ENCODE measurements at places on chromosomes 16 and 17.

GRCh38 chr16:88610909-88611812 lies 27.2 kb upstream of the IL17C start:
- no peak for DNase-seq

DNA sequence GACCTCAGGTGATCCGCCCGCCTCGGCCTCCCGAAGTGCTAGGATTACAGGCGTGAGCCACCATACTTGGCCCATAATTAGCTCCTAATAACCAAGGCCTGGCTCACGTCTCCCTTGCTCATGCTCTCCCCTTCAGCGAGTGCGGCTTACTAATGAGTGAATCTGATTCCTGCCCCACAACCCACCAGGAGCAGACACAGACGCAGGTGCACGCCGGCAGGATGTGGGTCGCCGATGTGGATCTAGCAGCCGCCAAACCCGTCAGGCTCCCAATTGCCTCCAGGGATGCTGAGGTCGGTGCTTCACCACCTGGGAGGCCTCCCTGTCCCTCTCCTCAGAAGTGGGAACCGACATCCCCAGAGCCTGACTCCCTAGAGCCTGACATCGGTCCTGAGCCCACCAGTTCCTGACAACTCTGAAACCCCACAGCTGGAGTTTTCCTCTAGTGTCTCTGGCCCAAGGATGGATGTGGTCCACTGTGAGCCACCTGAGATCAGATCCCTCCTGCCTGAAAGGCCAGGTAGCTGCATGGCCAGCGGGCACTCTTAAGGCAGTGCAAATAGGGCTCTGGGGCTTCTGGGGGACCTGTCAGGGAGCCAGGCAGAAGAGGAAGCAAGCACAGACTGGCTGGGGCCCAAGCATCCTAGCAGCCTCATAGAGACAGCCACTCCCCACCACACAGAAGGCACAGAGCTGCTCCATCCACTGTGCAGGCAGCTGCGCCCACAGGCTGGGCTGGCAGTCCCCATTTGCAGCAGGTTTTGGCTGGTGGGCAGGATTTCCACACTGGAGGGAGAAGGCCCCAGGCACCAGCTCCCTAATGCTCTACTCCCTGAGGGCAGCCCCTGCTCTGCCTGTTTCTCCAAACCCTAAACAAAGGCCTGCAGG lies 10.8 kb downstream of the EXOC7 start:
- no peak for DNase-seq

DNA sequence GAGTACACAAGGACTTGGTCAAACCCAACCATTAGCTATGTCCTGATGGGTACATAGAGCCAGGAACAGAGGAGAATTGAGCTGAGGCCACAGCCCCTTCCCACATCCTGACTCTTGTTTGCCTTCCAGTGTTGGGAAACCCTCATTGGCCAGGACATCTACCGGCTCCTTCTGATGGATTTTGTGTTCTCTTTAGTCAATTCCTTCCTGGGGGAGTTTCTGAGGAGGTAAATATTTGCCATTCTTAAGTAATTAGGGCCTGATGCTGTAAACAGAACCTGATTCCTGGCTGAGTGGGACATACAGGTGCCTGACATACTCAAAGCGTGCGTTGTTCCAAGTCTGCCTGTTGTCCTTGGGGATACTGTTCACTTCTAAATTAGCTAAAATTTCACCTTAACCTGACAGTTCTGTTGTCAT lies 42.6 kb downstream of the GDE1 start:
- no peak for DNase-seq

DNA sequence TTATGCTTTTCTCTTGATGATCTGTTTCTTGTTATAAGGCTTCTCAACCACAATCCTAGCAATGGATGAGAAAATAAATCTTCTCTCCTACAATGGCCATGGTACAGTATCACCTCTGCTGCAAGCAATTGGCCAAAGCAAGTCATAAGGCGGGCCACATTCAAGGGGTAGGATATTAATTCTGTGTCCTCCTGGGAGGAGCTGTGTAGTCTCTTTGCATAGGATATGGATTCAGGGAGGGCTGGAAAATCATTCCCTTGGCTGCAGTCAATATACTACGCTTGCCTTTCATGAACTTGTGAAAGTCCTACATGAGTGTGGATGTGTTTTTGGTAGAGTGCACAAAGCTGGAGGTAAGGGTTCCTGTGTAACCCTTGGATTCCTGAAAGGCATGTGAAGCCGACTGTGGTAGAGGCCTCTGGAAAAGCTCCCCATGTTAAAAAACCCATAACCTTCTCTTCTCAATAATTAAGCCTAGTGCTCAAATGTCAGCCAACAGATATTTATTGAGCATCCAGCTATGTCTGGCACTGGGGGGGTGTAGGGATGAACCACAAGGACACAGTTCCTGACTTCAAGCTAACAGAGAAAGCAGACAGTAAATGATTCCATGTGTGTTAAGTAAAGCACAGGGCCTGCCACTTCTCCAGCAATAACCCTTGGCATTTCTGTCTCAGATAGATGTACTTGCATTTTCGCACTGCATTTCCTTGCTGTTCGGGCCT lies 147.6 kb upstream of the HS3ST3A1 start:
- DNase-seq: no peak

DNA sequence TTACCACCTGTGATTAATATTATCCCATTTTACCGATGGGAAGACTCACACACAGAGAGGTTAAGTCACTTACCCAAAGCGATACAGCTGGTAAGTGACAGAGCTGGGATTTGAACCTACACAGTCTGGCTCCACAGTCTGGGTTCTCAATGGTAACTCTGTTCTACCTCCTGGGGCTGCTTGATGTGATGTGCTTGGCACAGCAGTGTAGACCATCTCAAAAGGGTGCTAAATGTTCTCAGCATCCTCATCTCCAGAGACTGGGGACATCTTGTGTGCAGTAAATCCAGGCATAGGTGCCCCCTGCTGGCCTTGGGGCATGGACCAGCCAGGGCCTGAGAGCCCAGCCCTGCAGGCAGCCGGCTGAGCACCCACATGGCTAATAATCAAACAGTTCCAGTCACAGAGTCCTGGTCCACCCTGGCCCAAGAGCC lies 15.4 kb upstream of the KATNB1 start:
- peak; percentile 13 for DNase-seq

DNA sequence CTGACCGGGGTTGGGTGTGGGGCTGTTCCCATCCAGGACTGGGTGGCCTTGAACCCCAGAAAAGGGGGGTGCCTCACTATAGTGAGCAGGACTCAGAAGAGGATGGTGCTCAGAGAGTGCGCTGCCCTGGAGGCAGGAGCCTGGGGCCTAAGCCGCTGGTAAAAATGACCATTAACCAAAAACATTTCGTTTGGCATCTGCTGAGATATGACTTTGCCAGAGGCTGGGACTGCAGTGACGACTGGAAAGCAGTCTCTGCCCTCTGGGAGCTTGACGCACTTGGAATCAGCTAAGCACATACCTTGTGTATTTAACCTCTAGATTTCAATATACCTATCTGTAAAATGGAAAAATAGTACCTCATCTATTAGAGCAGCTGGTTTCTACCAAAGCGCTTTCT lies 7.2 kb upstream of the CRHR1 start:
- DNase-seq: no peak

- DNase-seq: no peak
Measured at GRCh38 chr17:33292201-33292980, 704 bp downstream of the ASIC2 start.

- DNase-seq: no peak
Measured at GRCh38 chr17:8806926-8807550, 7.9 kb upstream of the MFSD6L start.

GRCh38 chr16:77596261-77596660 lies 126.1 kb upstream of the NUDT7 start:
- no peak for DNase-seq

- DNase-seq: no peak
Measured at GRCh38 chr16:2237102-2237482, 848 bp downstream of the DNASE1L2 start.

GRCh38 chr17:57260325-57261083 lies 4.2 kb downstream of the MSI2 start:
- no peak for DNase-seq

DNA sequence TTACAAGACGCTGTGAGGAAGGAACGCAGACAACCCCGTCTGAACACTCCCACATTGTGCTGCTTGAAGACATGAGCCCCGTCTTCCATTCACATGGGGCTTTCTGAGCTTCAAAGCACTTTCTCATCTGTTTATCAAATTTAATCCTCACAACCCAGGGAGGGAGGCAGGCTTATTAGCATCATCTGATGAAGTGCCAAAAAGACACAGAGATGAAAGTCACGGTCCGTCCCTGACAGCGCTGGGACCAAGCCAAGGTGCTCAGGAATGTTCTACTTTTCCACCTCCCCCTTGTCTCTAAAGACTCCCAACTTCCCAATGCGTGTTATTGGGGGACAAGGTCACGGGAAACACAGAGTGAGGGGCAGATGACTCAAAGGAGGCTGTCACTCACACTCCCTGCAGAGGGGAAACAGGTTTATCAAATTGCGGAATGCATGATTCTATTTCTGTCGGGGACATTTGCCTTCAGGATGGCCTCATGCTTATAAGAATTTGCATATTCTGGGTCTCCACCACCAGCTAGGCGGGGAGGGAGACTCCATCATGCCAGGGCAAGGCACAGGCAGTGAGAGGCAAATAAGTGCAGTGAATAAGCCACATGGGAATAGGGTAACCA lies 10.7 kb downstream of the XYLT1 start:
- no peak for DNase-seq

DNA sequence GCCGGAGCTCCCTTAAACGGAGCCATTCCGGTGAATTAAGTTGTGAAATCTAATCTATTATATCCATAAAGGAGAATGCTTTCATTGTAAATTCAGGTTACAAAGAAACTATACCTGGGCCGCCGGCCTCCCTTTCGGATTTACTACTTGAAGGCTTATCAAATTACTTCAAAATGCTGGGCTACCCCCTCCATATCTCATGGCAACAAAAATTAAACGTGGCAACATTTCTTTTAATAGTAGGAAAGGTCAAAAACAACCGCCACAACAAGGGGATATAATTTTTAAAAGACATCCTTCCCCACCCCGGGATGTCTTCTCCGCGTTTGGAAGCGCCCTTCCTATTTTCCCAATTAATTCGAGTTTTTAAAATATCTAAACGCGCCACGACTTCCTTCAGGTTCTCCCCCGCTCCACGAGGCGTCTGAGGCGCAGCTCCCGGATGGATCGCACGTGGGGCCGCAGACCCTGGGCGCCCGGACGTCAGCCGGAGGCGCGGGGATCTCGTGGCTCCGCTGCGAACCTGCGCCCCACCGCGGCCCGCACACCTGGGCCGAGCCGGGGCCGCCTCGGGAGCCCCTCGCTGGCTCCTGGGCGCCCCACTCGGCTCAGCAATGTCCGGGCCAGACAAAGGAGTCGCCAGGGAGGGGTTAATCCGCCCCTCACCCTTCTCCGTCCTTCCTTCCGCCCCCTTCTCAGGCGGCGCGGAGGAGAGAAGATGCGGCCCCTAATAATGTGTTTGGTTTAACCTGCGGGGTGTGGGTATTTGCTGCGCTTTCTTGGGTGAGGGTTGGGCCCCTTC lies 47.4 kb upstream of the SLC38A10 start:
- DNase-seq: no peak

GRCh38 chr16:85514598-85515318 lies 98.4 kb upstream of the GSE1 start:
- DNase-seq: no peak

GRCh38 chr16:11621539-11621919 lies 34.8 kb upstream of the LITAF start:
- DNase-seq: no peak

- no peak for DNase-seq
Measured at GRCh38 chr16:52068447-52069074, 478.4 kb downstream of the TOX3 start.

GRCh38 chr16:81715358-81716196 lies 63.5 kb upstream of the PLCG2 start:
- no peak for DNase-seq

- DNase-seq: no peak
Measured at GRCh38 chr16:57534881-57535658, 1.3 kb downstream of the CCDC102A start.

- DNase-seq: no peak
Measured at GRCh38 chr16:87541147-87541871, 48.5 kb upstream of the ZCCHC14 start.

DNA sequence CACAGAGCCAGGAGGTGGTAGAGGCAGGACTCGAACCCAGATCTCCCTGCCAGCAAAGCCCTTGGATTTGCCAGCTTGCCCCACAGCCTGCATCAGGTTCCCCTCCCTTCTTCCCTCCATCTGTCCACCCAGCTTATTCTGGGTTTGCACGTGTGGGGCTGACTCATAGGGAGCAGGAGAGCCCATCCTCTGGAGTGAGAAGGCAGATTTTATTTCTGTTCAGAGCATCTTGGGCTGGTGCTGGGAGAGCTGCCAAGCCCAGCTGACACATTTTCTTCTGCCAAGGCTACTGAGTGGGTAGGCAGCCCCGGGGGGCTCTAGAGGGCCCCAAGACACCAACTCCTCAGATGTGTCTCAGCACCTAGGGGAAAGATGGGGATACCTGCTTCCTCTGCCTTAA lies 106.3 kb upstream of the CRHR1 start:
- DNase-seq: no peak

DNA sequence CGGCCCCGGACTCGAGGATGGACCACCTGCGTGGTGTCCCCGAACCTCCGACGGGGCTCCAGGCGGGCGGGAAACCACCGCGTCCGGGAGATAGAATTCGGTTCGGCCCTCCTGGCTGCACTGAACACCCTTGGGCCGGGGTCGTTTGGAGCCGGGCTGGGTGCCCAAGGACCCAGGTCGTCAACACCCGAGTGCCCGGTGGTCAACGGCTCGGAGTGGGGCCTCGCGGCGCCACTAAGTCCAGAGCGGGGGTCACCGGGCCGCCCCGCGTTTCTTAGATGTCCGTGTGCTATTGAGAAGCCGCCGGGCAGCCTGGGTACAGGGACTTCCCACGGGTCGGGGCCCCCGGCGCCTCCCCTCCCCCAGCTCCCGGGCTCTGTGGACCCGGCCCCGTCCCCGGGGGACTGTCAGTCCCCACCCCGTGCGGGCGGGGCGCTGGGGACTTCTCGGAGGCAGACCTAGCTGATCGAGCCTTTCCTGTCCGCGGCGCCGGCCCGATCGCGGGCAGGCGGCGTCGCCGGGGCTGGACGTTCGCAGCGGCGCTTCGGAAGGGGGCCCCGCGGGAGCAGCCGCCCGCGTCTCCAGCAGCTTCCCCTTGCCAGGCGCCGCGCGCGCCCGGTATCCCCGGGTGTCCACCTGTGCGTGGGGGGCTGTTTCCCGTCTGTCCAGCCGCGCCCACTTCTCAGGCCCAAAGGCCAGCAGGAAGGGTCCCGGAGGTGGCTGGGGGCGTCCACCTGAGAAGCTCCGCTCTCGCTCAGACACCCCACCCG lies 655 bp upstream of the NPTX1 start:
- DNase-seq: no peak

GRCh38 chr16:48629531-48629930 lies 19.6 kb upstream of the N4BP1 start:
- DNase-seq: no peak

DNA sequence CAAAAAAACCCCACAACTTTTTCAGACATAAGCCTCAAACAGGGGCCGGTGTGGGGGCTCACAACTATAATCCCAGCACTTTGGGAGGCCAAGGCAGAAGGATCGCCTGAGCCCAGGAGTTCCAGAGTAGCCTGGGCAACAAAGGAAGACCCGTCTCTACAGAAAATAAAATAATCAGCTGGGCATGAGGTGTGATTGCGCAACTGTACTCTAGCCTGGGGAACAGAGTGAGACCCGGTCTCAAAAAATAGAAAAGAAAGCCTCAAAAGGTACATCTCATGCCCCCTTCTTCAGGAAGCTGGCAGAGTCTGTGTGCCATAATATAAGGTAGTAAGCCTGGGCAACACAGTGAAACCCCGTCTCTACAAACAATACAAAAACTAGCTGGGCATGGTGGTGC lies 3.2 kb downstream of the ZSWIM7 start:
- DNase-seq: no peak

GRCh38 chr17:55661963-55662834 lies 60.5 kb downstream of the TMEM100 start:
- no peak for DNase-seq

Data from activated T-cell treated with anti-CD3 and anti-CD28 coated beads for 24 hours (primary cell).